NCI-H524 (cell line): ENCODE measurements at places on chromosomes 2 and 18.

- peak; percentile 2 for DNase-seq
Observed at GRCh38 chr18:66344227-66344626, 259.7 kb downstream of the CDH19 start.

GRCh38 chr18:4450065-4450658 is 4.9 kb downstream of the DLGAP1 start:
- DNase-seq: peak; percentile 62

- DNase-seq: no peak
Observed at GRCh38 chr2:21330786-21331391, 207.1 kb downstream of the TDRD15 start.

GRCh38 chr2:159225025-159226016 is 61.2 kb downstream of the WDSUB1 start:
- DNase-seq: no peak

GRCh38 chr2:188303363-188304031 is 11.8 kb downstream of the GULP1 start:
- DNase-seq: no peak

GRCh38 chr18:10559553-10560451 is 34.0 kb downstream of the NAPG start:
- DNase-seq: peak; percentile 39

GRCh38 chr2:71461304-71461671 is 7.9 kb downstream of the DYSF start:
- no peak for DNase-seq

- no peak for DNase-seq
Observed at GRCh38 chr2:138432971-138433370, 68.6 kb upstream of the SPOPL start.

DNA sequence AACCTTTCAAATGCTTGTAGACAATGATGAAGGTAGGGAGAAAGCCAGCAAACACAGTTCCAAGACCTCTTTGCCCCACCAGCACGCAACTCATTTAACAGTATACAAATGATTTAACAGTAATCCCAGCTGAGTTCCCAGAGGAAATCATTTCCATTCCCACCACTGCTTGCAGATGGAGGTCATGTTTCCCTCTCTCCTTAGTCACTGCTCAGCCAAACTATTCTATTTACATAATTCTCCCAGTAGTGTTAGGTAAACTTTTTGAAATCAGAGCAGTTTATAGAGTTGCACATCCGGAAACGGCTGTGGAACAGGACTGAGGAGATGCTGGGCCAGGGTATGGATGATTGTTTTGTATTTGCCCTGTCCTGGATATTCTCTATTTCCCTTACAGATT is 328.5 kb downstream of the FIGN start:
- no peak for DNase-seq

- DNase-seq: no peak
Observed at GRCh38 chr2:65025453-65026123, 30.6 kb upstream of the CEP68 start.
